Naive B cell (primary cell): ENCODE measurements at places on chromosomes 4 and X. TPM values are rescaled to one million over a fixed set of nuclear protein-coding genes. Genes with fewer than 3 reads are reported as not detected.

The GPR82 gene
- 0.16 TPM for polyA plus RNA-seq

The PLK4 gene
- 1.2 TPM for polyA plus RNA-seq

The OTC gene
- polyA plus RNA-seq, result not detected

The CMC4 gene
- polyA plus RNA-seq, result 18.2 TPM

The SMPX gene
- not detected for polyA plus RNA-seq

The MMAA gene
- 10.0 TPM for polyA plus RNA-seq

The NSUN7 gene
- polyA plus RNA-seq, result 3.7 TPM

The NDNF gene
- polyA plus RNA-seq, result not detected

The AKAP14 gene
- polyA plus RNA-seq, result not detected

The PHOX2B gene
- polyA plus RNA-seq, result not detected

The AFAP1 gene
- polyA plus RNA-seq, result not detected

The PAGE2 gene
- polyA plus RNA-seq, result not detected

The CT45A1 gene
- not detected for polyA plus RNA-seq

The PITX2 gene
- polyA plus RNA-seq, result not detected

The NXF2B gene
- not detected for polyA plus RNA-seq

The AMOT gene
- polyA plus RNA-seq, result 2.8 TPM

The FGFBP2 gene
- polyA plus RNA-seq, result 1.8 TPM

The ADGRL3 gene
- not detected for polyA plus RNA-seq

The TEX13B gene
- not detected for polyA plus RNA-seq

The IL1RAPL1 gene
- not detected for polyA plus RNA-seq

The AMER1 gene
- polyA plus RNA-seq, result not detected

The SLIT2 gene
- polyA plus RNA-seq, result not detected

The MAGEA8 gene
- not detected for polyA plus RNA-seq

The CXCL8 gene
- polyA plus RNA-seq, result 1.0 TPM

The EREG gene
- not detected for polyA plus RNA-seq

The MAGEB17 gene
- not detected for polyA plus RNA-seq

The FMR1NB gene
- polyA plus RNA-seq, result not detected

The CORIN gene
- not detected for polyA plus RNA-seq

The SCOC gene
- 37.8 TPM for polyA plus RNA-seq

The TBC1D1 gene
- 52.5 TPM for polyA plus RNA-seq

The MUC7 gene
- not detected for polyA plus RNA-seq

The GUCY2F gene
- not detected for polyA plus RNA-seq

The HUWE1 gene
- 7.6 TPM for polyA plus RNA-seq

The KCTD8 gene
- not detected for polyA plus RNA-seq

The KLHL13 gene
- polyA plus RNA-seq, result not detected

The ARSJ gene
- not detected for polyA plus RNA-seq

The HS6ST2 gene
- not detected for polyA plus RNA-seq

The REST gene
- 130 TPM for polyA plus RNA-seq

The TDO2 gene
- not detected for polyA plus RNA-seq

The SPATA18 gene
- 2.0 TPM for polyA plus RNA-seq

The GAGE12E gene
- not detected for polyA plus RNA-seq

The TCEAL6 gene
- not detected for polyA plus RNA-seq

The LRCH2 gene
- polyA plus RNA-seq, result not detected

The COL25A1 gene
- polyA plus RNA-seq, result not detected

The STBD1 gene
- not detected for polyA plus RNA-seq
